Activated CD8-positive, alpha-beta memory T cell treated with anti-CD3 and anti-CD28 coated beads for 1 hour (primary cell): ENCODE measurements at places on chromosomes 4 and X.

DNA sequence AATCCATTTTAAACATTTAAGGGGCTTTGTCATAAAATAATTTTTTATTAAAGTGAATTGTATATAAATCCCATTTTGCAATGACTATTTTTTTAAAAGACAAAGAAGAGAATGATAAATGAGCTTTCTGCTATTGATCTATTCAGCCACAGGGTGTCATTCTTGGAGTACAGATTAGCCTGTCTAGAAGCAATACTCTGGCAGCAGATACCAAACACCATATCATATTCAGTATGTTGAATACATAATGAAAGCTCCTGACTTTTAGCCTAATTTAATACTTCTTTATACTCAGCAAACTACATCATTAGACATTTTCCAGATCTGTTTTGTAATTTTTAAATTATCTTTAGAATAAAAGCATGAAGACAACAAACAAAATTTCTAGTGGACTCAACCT, 496.3 kb downstream of the PDGFC start:
- DNase-seq = no peak

DNA sequence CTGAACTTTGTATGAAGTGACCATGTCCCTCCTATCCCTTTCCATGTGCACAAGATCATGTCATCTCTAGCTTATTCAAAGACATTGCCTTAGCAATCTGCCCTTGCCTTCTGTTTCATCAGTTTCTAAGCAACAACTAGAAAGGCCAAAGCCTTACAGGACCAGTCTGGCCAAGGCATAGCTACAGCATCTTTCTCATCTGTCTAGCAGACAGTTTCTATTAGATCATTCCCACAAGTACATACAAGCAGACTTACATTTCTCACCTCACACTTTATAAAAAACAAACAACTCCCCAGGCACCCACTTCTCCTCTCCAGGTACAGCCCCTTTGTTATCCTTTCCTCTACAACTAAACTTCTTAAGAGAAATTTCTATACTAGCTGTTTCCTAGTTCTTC, 188.7 kb upstream of the AADAT start:
- no peak for DNase-seq

- no peak for DNase-seq
Observed at GRCh38 chr4:8792491-8792890, 79.1 kb downstream of the HMX1 start.

GRCh38 chr4:181966104-181966551, 277.1 kb upstream of the TENM3 start:
- no peak for DNase-seq
